ENCODE measurements at places on chromosomes 2 and 18.

DNA sequence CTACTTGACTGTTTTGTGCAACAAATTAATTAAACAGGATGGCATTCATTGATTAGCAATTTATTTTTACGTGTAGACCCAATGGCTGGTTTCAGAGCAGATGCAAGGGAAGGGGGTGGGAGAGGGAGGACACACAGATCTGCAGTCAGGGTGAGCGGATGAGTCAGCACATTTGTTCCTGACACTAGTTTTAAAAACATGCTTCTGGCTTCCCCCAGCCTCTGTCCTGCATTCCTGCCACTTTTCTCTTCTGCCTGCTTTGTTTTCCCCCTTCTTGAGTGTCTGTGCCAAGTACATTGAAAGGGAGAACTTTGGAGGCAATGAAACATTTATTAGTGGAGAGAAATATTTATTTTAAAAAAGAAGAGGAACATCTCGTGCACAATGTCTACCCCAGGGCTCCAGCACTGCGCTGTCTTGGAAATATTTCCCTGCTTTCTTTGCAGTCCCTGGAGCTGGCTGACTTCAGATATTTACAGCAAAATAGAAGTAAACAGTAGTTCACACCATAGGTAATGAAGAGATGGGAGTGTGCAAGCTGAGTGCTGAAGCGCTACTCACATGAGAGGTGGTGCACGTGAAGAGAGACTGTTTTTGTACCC is 52.2 kb downstream of the NRP2 start:
- no peak for DNase-seq

DNA sequence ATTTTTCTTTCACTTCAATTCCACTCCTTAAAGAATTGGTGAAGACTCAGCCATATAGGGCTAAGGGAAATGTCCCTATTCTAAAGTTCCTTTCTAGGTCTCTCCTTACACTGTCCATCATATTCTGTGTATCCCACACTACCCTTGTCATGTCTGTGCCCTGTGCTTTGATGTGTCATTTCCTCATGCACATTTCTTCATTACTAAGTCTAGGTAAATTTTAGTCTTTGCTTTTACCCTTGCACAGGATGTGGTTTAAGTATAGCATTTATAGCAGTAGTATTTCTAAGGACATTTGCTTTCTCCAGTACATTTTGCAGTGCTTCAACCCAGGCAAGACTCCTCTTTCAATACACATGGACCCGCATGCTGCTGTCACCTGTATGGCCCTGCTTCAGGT is 221.5 kb upstream of the ACVR2A start:
- DNase-seq, result no peak

- no peak for DNase-seq
These were observed 246.8 kb upstream of the RASGRP3 start for GRCh38 chr2:33229646-33230045.

DNA sequence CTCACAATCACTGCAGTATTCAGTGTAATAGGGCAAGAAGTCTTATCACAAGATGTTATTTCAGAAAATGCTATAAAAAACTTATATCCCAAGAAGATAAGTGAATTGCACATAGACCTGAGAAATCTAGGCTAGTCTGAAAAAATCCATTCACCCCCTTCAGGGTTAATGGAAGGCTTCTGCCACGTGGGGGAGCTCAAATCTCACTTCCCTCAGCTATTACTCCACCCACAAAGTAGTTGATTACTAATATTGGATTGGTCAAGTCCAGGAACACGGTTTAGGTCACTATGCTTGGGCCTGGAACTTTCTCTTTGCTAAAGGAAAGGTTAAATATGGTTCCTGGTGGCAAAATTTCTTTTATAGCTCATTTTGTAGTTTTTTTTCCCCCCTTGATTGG is 51.2 kb upstream of the ADAM23 start:
- DNase-seq, result no peak

DNA sequence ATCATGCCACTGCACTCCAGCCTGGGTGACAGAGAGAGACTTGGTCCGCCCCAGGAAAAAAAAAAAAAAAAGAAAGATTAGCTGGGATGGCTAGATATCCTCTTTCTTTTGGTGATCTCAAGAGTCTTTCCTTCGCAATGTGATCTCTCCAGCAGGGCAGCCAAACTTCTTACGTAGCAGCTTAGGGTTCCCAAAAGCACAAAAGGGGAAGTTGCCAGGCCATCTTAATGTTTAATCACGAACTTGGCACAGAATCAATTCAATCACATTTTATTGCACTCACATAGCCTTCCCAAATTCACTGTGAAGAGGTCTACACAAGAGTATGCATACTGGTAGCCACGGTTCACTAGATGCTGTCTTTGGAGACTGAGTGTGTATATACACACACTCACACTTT is 53.1 kb downstream of the VIL1 start:
- no peak for DNase-seq

- DNase-seq, result no peak
These were observed 265.3 kb upstream of the PKDCC start for GRCh38 chr2:41782306-41783158.

GRCh38 chr2:50791271-50791670 is 240.7 kb downstream of the NRXN1 start:
- no peak for DNase-seq
